ENCODE measurements at places on chromosomes 16 and 17. TPM values are rescaled to one million over a fixed set of nuclear protein-coding genes. Genes with fewer than 3 reads are reported as not detected.

RPAIN gene
- 36.9 TPM for polyA plus RNA-seq

ABCC11 gene
- polyA plus RNA-seq = not detected

COL1A1 gene
- polyA plus RNA-seq = not detected

CD19 gene
- not detected for polyA plus RNA-seq

MILR1 gene
- polyA plus RNA-seq = not detected

FGF11 gene
- 0.12 TPM for polyA plus RNA-seq
